ENCODE measurements at places on chromosomes 3 and 15.

DNA sequence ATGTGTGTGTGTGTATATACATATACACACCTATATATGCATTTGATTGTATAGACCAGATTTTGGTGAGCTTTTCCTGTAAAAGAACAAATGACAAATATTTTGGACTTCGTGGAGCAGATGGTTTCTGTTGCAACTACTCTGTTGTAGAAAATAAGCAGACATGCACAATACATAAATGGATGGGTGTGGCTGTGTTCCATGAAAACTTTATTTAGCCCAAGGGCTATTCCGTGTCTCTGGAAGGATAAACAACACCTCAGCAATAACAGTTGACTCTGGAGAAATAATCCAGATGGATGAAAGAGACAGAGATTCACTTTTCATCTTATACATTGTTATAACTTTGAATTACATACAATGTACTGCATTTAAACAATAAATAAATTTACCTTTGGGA, 441.4 kb downstream of the CNTN3 start:
- no peak for DNase-seq

DNA sequence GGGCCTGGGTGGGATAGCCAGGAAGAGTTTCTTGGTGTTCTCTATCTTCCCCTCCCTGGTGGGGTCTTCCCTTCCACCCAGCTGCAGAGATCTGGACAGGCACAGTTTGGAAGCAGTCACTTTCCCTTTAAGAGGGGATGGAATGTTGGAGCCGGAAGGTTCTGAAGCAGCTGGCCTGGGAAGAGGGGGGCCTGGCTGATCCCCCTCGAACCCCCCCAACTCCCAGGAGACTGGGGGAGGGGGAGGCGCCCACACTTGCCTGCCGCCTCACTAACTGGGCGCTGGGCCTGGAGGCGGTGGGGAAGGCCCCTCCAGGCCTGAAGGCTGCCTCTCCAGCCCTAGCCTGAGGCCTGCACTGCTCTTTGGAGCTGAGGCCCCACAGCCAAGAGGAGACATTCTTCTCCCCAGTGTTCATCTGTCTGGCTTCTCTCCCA, 1.4 kb downstream of the DVL3 start:
- DNase-seq: no peak

- DNase-seq: no peak
Measured at GRCh38 chr3:111582120-111582474, 13.0 kb downstream of the ZBED2 start.

- DNase-seq: no peak
Measured at GRCh38 chr3:46719735-46720271, 2.1 kb upstream of the PRSS50 start.

GRCh38 chr15:58795825-58796224, 24.7 kb downstream of the MINDY2 start:
- no peak for DNase-seq

GRCh38 chr15:92226020-92226612, 167.6 kb upstream of the ST8SIA2 start:
- DNase-seq: no peak

DNA sequence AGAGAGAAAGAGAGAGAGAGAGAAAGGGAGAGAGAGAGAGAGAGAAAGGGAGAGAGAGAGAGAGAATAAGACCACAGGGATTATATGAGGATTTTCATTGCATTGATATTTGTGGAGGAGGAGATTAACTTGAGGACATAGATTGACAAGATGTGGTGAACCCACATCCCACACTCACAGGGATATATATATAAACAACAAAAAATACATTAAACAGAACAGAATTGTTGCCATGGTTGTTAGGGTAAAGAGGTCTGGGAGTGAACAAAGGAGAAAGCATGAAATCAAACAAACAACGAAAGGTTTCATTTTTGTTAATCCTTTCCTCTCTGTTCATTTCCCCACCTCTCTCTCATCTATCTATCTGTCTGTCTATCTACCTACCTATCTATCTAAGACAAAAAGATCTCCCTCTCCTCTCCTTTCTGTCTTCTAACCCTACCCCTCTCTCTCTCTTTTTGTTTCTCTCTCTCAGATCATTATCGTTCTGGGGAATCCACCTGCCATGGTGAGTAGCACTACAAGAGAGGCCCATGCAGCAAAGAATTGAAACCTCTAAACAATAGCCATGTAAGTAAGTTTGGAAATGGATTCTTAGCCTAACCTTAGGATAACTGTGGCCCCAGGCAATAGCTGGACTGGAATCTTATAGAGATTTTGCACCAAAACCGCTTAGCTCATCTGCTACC, 280.9 kb downstream of the RAP2B start:
- no peak for DNase-seq

DNA sequence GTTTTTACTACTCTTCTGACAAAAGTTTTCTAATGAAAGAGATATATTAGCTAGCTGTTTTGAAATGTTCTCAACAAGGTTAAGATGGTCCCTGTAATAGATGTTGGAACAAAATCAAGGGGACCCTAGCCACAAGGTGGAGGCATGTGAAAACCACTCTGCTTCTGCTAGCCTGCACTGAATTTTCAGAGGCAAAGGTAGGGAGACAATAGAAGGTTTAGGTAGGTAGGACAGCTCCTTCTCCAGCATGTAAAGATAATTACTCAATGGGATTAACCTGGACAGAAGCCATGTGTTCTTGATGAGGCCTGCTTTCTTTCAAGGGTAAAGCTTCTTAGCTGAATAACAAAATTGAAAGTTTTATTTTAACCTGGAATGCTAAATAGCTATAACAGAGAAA, 333.5 kb downstream of the LSAMP start:
- DNase-seq: no peak

Measured in T-helper 2 cell (primary cell).